KG1 (cell line): ENCODE measurements at places on chromosomes 1 and 21.

DNA sequence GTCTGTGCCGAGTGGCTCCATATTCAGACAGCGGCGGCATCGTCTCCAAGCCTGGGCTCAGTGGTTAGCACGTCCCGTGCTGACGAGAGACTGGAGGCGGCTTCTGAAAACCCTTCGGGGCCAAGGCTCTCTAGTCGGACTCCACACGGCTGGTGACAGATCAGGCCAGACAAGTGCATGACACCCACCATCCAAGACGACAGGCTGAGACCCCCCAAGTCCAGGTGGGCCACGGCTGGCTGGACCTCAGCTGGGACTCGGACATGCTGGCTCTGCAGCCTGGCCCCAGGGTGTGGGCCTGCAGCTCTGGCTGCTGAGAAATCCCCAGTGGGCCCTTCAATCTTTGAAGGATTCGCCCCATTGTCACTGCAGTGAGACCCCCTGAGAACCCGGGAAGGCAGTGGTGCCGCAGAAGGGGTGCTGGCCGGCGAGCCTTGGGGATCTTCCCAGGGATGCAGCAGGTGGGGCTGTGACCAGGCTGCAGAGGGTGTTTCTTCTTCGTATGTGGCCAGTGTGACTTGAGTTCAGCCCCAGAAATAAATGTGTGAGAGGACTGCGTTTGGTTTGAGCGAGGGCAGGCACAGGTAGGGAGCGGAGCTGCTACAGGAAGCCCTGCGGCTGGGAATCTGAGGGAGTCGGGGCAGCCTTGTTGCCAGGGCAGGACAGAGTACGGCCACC lies 15.9 kb upstream of the SLC19A1 start:
- no peak for DNase-seq

DNA sequence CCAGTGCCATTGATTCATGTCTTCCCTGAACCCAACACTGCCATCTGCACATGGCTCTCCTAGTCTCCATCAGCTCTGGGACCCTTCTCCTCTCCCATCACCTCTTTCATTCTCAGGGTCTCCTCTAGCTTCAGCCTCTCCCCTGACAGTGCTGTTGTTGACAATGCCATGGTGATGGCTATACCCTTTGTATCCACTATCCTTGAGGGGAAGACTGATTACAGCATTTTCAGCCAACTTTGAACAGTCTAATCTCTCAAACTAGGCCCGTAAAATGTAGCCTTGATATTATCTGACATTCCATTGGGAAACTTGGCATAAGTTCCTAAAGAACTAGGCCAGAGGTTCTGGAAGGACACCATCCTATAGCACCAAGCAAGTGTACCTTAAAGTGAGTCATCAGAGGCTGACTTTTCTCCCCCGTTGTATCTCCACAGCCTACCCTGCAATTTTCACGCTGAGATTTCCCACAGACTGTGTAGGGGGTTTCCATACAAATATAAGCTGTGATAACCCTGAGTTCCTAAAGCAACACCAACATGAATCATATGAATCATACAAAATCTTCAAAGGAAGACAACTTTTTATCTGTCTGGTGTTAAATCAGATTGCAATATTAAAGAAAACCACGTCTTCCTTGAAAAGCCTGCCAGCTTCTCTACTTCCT lies 5.8 kb downstream of the HAO2 start:
- no peak for DNase-seq

DNA sequence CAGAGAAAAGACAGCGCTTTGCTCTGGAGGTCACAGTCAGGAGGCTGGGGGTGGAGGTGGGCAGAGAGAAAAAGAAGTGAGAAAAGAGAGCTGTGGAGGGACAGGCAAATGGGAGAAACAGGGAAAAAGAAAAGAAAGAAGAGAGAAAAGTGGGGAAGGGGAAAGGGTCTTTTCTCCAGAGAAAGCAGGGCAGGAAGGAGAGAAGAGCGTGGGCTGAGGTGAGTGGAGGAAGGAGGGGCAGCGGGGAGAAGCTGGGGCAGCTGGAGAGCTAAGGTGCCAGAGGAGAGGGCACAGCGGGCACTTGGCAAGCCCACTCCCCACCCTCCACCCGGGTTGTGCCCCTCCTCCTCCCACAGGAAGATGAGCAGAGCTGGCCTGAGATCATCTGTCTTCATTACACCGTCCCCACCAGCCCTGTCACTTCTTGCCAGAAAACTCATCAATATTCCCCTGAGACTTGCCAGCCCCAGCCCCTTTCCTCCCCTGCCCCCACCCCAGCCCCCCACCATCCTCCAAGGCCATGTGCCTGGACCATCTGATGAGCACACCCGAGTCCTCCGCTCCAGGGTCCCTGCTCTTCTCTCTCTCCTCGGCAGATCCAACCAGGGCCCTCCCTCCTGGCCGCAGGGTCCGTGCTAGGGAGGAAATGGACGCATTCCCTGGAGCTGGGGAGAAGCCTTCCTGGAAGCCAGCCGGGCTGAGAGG lies 17.0 kb upstream of the BLACAT1 start:
- no peak for DNase-seq

GRCh38 chr21:43864962-43865539 lies at the start of gene AGPAT3:
TSS of gene AGPAT3 (plus strand) at chr21:43865223. CDS start at chr21:43959682, 94,459 bp downstream.
- no peak for DNase-seq

DNA sequence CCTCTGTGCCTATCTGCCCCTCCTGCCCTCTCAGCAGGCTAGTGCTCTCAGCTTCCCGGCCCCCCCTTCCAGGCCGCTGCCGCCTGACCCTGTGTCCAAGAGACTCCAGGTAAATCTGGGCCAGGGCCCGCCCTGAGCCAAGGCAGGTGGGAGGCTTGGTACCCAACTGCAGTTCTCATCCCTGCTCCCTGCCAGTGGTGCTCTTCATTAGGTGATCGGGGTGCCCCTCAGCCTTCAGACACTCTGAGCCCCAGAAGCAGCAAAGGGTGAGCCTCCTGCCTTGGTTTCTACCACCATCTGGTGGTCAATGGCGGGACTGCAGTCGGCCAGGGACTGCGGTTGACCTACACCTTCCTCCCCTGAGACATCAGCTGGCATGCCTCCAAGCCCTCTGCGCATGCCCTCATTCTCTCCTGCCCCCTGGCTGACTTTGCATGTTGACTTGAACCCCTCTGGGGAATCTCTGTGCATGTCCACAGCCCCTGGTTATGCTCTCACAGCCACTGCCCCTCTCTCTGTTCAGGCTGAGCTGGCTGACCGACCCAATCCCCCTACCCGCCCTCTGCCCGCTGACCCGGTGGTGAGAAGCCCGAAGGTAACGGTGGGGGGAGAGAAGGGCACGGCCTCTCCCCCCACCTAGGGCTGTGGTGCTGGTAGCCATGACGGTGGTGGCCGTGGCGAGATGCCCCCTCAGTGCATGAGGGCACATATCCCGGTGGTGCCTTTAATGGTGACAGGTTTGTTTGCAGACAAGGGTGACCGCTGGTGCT lies 2.0 kb upstream of the EFNA4 start:
- DNase-seq: peak; percentile 73
